GOT3 (cell line): ENCODE measurements at places on chromosomes 3 and 15.

- DNase-seq, result no peak
Measured at GRCh38 chr3:56956906-56957305, 103.6 kb upstream of the SPATA12 start.

DNA sequence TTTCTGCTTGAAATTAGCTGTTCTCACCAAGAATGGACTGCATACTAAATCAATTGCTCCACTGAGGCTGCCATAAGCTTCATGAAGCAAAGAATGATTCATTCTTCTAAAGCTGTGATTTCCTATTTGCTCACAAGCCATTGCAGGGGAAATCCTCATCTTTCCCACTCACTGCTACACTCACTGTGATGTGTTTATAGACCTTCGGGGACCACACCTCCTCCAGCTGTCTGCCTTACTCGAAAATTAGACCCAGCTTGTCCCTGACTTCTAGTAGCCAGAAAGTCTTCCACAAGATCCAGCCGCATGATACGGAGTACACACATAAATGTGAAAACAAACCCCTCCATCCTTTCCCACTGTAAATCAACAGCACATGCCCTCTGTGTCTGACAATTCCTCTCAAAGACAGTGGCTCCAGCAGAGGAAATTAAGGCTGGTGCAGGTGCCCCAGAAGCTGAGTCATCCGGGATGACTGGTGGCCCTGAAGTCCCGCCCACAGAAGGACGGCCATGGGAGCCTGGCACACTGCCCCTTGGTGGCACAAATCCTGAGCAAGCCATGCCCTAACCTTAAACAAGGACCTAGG, 172.0 kb downstream of the STT3B start:
- peak; percentile 16 for DNase-seq

- no peak for DNase-seq
Measured at GRCh38 chr15:77025941-77026411, 31.1 kb downstream of the PSTPIP1 start.

DNA sequence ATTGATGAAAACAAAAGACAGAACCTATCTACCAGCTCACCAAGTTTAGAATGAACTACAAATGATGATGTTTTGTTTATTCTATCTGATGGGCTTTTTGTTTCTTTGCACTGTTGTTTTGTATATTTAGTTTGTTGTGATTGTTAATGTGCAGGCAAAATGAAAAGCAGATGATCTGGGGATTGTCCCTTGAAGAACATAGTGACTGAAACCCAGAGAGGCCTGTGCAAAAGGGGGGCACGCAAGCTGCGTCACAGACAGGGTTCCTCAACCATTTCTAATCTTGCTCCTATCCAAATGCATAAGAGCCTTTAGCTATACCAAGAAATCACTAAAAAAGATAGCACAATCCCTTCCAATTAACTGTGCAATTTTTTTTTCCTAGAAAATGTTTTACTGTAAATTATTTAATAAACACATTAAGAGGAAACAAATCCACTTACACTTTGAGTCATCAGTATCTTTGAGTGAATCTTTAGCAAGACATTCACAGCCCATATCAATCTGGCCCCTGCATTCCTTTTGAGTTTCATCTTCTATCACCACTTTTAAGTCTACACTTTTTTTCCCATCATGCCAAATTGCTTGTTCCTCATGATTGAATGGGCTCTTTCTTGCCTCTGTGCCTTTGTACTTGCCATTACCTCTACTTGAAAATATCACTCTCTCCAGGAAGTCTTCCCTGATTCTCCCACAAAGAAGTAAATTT, 220.3 kb downstream of the ATP8B4 start:
- no peak for DNase-seq

DNA sequence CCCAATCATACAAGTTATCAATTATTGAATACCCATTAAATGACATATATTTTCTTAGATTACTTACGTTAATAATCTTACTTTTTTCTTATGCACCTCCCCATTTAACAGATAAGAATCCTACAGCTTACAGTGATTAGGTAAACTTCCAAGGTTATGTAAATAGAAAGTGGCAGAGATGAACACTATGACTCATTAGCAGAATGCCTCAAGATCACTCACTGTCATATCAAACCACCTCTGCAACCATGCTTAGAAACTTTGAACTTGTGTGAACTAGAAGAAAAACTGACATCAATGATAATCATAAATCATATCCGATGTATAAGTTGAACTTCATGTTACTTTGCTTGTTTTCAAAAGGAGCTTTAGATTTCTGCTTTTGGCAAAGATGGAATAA, 911.6 kb upstream of the ARPP21 start:
- DNase-seq, result no peak

DNA sequence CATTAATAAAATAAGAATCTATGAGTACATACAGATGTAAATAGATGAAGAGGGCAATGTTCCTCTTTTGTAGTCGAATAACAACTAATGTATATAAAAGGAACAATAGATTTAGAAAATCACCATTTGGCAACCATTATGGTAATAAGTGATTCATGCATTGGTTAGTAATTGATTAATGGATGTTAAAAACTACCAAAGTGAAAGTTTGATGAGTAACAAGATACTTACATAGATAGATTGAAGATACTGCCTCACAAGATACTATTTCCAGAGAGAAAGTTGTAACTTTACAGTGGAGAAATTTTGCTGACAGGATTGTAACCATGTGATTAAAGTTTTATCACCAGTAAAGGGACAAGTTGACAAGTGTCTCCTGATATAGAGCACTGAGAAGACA, 55.0 kb downstream of the TCF12 start:
- DNase-seq, result no peak

GRCh38 chr3:134348524-134348923, 25.7 kb downstream of the AMOTL2 start:
- no peak for DNase-seq

DNA sequence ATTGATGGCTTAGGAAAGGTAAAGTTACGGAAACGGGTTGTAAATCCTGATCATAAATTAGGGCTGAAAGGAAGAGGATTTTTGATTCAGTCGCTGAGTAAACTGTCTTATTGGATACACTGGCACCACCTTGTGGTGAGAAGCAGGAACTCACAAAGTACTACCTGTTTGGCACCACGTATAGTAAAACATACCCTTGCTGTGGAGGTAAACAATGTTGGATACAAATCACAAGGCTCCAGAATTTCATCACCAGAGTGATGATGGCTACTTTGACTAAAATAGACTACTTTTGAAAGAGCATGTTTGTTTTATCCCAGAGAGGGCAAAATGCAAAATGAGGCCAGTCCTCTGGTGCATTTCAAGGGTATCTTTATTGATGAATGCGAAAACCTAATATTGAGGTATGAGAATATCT, 216.9 kb downstream of the IGSF11 start:
- no peak for DNase-seq

- DNase-seq, result no peak
Measured at GRCh38 chr15:56933811-56934210, 15.4 kb downstream of the TCF12 start.
